A549 treated with RU486 at 1 μM for 4 hours (cell line): ENCODE measurements at places on chromosomes 1 and 21. TPM values are rescaled to one million over a fixed set of nuclear protein-coding genes. Genes with fewer than 3 reads are reported as not detected.

The PRDM16 gene
- 0.09 to 0.37 TPM (median 0.13 TPM) in 5 replicates for total RNA-seq

The LHX8 gene
- total RNA-seq: 1.1 to 1.5 TPM (median 1.4 TPM) in 5 replicates

The WNT2B gene
- 0.18 to 0.57 TPM (median 0.27 TPM) in 5 replicates for total RNA-seq

The KRTAP19-3 gene
- total RNA-seq: not detected in 5 replicates

The SHISAL2A gene
- not detected in 5 replicates for total RNA-seq

The TEX38 gene
- 0.13 TPM in 1 of 5 replicates, not detected in the others for total RNA-seq

The SHE gene
- 0.03 to 0.12 TPM (median 0.05 TPM) in 3 of 5 replicates, not detected in the others for total RNA-seq

The RGS7 gene
- 0.07 to 0.10 TPM (median 0.10 TPM) in 3 of 5 replicates, not detected in the others for total RNA-seq
